NCI-H1930 (cell line): ENCODE measurements at places on chromosomes 4 and X.

DNA sequence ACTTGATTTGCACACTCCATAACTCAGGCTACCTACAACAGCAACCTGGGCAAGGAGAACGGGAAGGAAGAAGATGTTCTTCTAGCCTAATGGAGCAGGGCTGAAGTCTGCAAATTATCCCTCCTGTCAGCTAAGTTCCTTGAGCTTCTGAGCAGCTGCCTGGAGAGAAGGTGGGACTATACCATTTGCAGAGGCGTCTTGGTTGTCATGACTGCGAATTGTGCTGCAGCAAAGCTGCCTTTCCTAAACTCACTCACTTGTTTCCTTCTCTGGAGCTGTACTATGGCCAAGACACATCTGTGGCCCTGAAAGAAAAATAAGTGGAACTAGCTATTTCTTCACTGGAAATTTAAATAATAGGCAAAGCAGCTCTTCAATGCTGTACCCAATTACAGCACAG is 682.4 kb upstream of the GRIA3 start:
- DNase-seq = no peak

- DNase-seq = no peak
Observed at GRCh38 chr4:150217192-150217591, 138.9 kb downstream of the DCLK2 start.

- no peak for DNase-seq
Observed at GRCh38 chr4:186719925-186720694, 3.5 kb downstream of the FAT1 start.

- DNase-seq = no peak
Observed at GRCh38 chr4:123037804-123038203, 115.4 kb upstream of the NUDT6 start.

DNA sequence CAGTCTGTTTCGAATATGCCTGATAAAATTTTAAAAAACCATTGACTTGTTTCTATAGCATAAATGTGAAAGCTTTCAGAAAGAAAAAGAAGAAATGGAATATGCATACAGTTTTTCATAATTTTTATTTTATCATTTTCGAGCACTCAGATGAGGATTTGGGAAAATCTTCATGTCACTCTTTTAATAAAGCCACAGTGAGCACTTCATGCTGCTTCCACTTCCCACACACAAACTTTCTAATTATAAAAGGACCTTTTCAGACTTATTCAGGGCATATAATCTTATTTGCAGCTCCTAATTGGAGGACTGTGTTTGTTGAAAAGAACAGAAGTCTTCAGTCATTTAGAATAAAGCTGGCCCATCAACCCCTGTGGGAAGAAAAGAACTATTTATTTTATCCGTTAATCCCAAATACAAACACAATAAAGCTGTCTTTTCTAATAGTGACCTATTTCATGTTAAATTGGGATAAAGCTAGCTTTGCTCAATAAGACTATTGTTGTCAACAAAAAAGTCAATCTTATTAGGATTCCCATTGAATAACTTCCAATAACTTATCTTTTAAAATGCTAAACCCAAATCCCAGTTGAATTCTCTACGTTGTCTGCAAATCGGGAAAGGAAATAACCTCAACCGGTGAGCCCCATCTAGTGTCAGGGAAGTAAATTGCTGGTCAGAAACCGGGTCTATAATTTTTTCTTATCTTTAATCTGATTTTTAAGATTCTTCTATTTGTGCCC is 211.5 kb downstream of the PDGFRA start:
- peak; percentile 29 for DNase-seq

GRCh38 chr4:135510582-135510981 is 1309.0 kb upstream of the PABPC4L start:
- DNase-seq = no peak

DNA sequence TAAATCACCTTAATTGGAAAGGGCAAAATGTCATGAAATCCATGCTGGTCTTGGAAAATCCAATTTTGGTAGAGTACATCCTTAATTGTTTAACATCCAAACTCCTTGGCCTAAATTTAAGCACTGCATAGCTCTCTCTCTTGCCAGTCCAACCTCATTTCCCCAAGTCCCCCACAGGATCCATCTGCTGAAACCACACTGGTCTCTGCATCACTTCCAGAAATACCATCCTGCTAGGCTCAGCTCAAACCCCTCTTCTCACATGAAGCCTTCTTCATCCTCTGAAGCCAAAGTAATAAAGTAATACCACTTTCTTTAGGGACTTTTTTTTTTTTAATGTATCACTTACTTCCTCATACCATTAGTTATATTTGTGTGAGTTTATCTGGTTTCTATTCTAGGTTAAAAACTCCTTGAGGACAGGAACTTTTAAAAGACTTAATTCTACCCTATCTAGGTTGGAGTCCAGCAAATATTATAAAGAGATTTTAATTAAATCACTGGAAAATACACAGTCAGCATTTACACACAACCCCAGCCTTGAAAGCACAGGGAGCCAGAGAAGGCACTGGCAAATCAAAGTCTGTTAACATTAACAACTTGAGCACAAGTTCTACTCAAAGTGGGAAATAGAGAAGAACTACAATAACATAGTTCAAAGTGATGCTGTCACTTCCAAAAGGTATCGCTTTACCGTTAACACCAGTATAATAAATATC is 16.7 kb upstream of the KLF3 start:
- no peak for DNase-seq

DNA sequence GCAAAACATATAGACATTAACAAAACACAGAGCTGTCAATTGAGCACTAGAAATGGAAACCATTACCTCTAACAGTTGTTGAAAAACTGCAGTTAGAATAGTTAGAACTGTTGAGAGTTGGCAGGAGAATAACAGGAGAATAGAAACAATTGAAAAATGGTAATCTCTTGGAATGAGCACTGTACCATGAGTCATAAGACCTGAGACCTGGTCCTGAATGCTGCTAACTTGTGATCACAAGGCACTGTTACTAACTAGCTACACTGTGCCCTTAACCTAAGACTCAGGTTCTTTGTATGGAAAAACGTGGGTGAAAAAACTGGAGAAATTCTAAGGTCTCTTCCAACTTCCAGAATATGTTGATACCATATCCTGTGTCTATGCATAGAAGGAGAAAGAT is 29.3 kb downstream of the FAM114A1 start:
- DNase-seq = no peak
